ENCODE measurements at places on chromosomes 7 and 10.

GRCh38 chr7:157550300-157551275 is 213.8 kb downstream of the DNAJB6 start:
- DNase-seq, result no peak

- no peak for DNase-seq
Observed at GRCh38 chr7:52749880-52750279, 285.6 kb upstream of the POM121L12 start.

DNA sequence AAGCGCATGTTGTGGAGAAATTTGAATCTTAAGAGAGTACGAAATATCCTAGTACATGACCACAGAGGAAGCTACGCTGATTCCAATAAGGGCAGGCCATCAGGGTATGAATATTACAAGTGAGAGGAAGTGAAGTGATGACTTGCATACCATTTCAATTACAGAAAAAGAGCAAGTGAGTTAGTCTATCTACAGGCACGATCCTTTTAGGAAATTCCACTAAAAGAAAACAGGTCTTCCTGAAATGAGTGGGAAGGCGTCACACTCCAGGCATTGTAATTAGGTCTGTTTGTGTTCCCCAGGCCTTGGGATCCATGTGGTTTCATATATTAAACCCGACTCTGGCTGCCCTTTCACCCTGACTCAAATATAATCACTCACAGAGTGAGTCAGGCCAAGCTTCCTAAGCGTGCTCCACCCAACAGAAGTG is 152.5 kb downstream of the SEMA3A start:
- peak; percentile 49 for DNase-seq

DNA sequence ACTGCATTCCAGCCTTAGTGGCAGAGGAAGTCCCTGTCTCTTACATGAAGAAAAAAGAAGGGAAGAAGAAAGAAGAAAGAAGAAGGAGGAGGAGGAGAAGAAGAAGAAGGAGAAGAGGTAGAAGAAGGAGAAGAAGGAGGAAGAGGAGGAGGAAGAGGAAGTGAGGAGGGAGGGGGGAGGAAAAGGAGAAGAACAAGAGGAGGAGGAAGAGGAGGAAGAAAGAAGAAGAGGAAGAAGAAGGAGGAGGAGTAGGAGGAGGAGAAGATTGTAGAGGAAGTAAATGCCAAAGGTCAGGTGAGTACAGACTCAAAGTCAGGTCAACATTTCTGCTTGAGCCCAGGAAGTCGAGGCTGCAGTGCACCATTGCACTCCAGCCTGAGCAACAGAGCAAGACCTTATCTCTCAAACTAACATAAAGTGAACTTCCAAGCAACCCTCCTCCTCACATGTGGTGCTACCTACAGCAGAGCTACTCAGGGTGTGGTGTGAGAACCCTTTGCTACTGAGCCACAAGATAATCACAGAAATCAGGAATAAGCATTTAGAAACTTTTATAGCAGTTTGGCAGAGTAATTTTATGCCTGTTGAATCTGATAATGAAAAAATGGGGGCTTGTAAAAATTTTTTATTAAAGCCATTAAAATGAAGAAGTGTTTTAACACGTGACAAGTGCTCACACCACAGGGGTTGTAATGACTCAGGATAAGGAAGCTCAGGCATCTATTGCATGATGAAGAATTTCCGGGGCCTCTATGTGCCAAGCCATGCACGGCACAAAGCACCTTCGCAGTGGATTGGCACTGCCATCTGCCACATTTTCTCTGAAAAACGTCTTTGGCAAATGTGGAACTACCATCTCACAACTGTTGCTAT is 224.9 kb upstream of the AUTS2 start:
- DNase-seq, result peak; percentile 33

Data from astrocyte of the cerebellum (primary cell).